ENCODE measurements at places on chromosomes 6 and 20. TPM values are rescaled to one million over a fixed set of nuclear protein-coding genes. Genes with fewer than 3 reads are reported as not detected.

The TBX18 gene
- not detected for total RNA-seq

The SSTR4 gene
- not detected for total RNA-seq

The PPIL1 gene
- total RNA-seq = 29.3 TPM

The OR2J3 gene
- not detected for total RNA-seq

The CRISP2 gene
- total RNA-seq = not detected

The HCRTR2 gene
- total RNA-seq = not detected
